ENCODE measurements at places on chromosomes 16 and 17. TPM values are rescaled to one million over a fixed set of nuclear protein-coding genes. Genes with fewer than 3 reads are reported as not detected.

The KRTAP9-4 gene
- total RNA-seq: not detected

The RECQL5 gene
- total RNA-seq: 23.4 TPM

The GP1BA gene
- not detected for total RNA-seq

GRCh38 chr16:7887316-7887715, 554.7 kb downstream of the RBFOX1 start:
- no peak for DNase-seq

DNA sequence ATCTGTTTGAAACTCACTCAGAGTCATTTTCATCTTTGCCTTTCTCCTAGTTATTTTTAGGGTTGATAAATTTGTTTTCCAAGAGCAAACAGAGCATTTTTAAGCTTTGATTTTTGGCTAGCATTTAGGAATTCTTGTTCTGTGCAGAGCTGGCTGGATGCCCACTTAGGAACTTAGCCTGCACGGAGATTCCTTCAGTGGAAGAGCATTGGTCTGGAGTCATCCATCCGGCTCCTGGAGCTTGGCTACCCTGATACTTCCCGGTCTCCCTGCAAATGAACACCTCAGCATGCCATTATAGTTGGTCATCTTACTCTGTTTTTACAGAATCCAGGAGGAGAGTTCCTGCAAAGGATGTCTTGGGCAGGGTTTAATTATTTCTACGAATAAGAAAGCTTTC, 57.1 kb downstream of the SPECC1 start:
- DNase-seq: peak; percentile 83

DNA sequence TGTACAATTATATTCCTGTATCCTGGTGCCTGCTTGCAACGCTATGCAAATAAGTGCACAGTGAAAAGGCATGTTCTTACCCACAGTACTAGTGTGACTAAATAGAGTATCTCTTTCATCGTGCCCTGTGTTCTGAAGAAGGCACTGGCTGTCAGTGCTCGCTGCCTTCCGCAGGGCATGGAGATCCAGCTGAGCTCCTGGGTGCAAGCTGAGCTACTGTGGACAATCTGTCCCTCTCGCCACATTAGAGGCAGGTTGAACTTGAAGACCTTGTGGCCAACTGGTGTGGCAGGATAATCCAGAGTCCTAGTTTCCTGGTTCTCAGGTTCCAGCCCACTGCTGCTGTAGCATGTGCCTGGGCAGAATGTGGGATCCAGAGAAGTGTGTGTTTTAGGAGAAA, 1.9 kb upstream of the ST6GALNAC1 start:
- DNase-seq: no peak

GRCh38 chr17:74123866-74124444, 79.5 kb upstream of the RPL38 start:
- no peak for DNase-seq

- no peak for DNase-seq
These were observed 70.3 kb downstream of the RAI1 start for GRCh38 chr17:17751489-17752088.

DNA sequence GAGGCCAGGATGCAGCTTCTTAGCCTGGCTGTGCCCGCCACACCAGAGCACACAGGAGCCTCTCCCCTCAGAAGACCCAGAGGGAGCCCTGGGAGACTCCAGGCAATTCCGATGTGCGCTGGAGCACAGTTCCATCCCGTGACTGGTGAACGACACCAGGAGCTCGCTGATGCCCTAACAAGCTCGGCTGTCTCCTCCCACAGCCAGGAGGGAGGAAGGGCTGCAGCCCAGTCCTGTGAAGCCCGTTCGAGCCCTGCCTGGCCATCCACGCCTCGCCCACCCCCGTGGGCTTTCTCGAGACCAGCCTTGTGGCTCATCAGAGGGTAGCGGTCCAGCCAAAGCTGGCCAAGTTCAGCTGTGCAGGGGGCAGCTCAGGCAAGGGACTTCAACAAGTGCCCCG, 21.8 kb upstream of the RASD1 start:
- no peak for DNase-seq

DNA sequence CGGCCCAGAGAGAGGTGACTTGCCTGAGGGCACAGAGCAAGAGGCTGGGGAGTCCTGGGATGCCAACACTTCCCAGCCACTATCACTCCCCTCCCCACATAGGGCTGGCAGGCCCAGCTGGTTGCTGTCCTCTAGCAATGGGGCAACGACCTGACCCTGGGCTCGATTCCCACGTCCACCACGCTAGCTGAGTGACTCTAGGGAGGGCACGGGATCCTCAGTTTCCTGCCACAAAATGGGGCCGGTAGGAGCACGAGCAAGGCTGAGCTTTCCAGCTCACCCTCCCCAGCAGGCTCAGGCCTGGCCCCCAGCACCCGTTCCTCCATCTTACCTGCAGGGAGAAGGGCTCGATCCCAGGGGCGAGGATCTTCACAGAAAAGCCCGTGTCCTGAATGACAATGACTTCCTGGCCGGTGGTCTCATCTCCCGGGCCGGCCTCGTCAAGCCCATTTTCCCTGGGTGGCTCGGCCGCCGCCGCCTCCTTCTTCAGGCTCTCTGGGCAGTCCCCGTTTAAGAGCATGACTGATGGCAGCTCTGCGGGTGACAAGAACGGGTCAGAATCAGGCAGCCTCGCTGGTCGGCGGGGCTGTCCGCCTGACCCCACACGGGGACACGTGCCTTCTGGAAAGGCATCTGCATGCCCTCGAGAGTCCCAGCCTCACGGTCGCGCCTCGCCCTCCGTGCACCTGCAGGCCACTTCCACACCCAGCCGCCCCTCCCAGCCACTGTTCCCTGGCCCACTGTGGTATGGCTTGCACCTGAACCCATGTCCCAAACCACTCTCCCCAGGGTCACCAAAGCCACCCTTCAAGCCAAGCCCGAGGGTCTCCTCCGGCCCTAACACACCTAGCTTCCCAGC, 7.3 kb downstream of the CLUH start:
- no peak for DNase-seq

GRCh38 chr16:84052071-84052622, 9.6 kb upstream of the SLC38A8 start:
- no peak for DNase-seq

GRCh38 chr17:740240-741017, 8.0 kb downstream of the TLCD3A start:
- no peak for DNase-seq

DNA sequence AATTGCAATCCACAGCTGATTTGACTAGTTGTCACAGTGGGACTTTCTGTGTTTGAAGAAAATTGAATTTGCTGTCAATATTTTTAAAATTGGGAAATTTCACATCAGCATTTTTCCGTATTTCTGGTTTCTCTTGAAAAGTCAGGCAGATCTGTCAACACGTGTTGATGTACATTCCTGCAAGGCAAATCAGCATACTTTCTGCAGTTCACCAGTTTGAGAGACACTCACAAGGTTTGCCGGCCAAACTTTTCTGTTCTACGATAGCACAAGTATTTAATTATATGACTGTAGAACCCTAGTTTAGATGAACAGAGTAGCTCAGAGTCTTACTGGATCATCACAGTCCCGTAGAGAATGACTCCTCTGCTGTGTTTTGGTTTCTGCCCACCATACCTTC, 102.0 kb downstream of the ADAMTS18 start:
- no peak for DNase-seq

DNA sequence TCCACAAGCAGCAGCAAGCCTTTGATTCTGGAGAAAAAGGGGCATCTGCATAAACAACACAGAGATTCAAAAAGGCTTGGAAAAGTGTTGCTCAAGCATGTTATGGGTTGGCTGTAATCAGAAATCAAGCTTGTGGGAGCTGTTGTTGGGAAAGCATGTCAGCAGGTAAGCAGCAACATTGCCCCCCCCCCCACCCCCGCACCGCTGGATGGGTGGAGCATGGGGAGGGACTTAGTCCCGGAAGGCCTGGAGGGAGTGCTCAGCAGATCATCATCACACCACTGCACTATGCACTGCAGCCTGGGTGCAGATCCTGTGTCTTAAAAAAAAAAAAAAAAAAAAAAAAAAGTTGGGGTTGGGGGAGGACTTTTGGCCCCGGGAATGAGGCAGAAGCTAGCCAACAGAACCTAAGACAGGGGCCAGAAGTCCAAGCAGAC, 16.8 kb upstream of the AKAP1 start:
- no peak for DNase-seq
